ENCODE measurements at places on chromosomes 1 and 21.

DNA sequence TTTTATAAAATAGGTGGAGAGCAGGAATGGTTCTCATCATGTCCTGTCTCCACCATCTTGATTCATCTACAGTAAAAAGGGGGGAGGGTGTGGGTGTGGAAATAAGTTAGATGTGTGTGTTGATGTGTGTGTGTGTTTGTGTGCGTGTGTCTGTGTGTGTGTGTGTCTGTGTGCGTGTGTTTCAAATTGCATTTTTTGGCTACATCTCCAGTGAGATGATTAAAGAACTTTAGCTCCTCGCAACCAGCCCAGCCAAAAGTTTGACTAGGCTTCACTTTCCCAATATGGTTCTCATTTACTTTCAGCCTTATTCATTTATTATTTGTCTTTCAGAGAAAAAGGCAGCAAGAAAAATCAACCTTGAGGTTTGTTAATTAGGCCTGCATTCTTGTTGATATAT is 14.7 kb upstream of the HAO2 start:
- no peak for DNase-seq

GRCh38 chr1:56686169-56686568 is 41.1 kb downstream of the PRKAA2 start:
- no peak for DNase-seq

DNA sequence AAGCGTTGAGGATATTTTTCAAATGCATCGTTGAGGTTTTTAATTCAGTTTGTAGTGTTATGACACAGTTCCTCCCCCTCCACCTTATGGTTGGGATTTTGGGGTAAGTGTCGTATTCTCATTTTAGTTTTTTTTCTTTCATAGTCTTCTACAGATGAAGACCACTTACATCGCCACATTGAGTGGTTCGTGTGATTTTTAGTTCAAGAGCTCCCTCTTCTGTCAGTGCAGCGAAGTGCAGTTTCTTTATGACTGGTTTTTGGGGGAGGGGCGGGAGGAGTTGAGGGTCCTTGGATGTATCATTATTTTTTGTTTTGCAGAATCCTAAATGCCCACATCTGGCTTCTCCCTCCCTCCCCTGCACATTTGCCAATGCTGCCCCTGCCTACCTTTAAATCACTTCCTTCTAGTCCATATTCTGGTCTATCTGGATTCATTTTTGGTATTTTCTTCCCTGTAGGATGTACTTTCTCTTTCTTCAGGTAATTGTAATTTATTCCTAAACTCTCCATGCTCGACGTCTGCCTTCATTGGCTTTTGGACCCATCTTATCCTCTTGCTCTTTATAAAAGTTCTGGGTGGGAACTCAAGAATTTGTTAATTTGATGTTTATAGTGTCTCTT is 433.1 kb downstream of the CAMTA1 start:
- DNase-seq: peak; percentile 67

DNA sequence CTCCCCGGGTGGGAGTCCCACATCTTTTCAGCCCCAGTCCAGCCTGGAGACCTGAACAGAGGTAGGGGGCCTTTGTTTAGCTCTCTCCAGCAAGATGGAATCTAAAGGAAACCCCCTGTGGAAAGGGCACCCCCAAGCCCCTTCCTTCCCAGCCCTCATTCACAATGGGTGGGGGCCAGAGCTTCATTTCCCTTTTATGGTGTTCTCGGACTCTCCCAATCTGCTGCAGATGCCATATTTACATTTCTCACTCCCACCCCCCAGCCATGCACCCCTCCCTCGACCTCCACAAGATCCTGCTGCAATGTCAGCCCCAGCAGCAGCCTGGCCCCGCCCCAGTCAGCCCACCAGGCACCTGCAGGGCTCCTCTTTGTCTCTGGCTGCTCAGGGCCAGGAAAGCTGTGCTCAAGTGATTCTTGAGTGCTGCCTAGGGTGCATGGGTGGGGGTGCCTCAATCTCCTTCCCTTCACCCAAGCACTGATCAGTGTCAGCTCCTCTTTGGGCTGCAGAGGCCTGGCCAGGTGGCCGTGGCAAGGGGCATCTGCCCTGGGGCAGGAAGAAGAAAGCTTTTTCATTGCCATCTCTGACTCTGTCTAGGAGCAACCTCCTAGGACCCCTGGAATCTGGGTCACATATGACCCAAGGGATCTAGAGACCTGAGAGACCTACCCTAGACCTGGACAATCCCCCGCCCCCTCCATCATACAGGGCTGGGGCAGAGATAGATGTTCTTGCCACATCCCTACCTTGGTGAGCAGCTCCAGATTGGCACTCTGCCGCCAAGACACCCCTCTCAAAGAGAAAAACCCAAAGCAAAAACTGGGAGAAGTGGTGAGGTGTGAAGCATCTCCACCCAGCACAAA is 1.7 kb downstream of the KIF21B start:
- DNase-seq: no peak

GRCh38 chr21:21624674-21625073 is 626.5 kb downstream of the NCAM2 start:
- DNase-seq: no peak

GRCh38 chr1:9289711-9290485 is 2.8 kb upstream of the SPSB1 start:
- DNase-seq: no peak

GRCh38 chr21:43922949-43923348 is 57.9 kb downstream of the AGPAT3 start:
- DNase-seq: peak; percentile 65

GRCh38 chr1:119139857-119140176 is 636 bp downstream of the WARS2 start:
- DNase-seq: no peak

DNA sequence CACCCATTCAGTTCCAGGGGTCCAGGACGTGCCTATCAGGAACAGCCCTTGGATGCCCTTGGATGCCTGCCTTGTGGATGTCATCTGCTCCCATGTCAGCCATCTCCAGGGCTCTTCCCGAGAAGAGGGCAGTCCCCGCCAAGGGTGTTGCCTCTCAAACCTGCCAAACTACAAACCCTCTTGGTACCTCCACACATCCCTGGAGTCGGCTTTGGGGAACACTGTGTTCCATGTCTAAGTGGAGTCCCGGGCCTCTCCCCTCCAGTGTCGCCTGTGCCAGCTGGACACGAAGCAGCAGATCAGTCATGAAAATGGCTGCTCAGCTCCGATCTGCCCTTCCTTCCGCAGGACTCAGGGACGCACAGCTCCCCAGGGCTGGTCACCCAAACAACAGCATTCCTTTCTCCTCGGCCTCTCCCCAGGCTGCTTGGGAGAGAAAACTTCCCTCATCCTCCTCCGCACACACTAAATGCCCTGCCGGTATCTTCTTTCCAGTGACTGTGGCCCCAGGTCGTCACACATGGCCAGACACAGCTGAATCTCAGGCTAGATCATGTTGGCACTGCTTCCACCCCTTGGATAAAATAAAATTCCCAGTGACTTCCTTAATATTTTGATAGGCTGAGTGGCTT is 53.4 kb downstream of the GALNT2 start:
- DNase-seq: no peak

DNA sequence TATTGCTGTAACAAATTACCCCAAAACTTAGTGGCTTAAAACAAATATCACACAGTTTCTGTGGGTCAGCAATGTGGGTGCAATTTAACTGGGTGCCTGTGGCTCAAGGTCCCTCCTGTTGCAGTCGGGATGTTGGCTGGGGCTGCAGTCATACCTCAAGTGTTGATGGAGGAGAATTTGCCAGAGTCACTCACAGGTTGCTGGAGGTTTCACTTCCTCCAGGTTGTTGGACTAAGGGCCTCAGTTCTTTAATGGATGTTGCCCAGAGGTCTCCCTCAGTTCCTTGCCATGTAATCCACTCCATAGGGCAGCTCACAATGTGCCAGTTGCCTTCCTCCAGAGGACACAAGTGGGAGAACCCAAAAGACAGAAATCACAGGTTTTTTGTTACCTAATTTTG is 2.5 kb upstream of the TAF13 start:
- no peak for DNase-seq

- DNase-seq: no peak
Measured at GRCh38 chr21:45617021-45617921, 26.3 kb upstream of the PCBP3 start.

Measured in SK-N-SH (cell line).